NCI-H1092 (cell line): ENCODE measurements at places on chromosomes 3 and 15.

- no peak for DNase-seq
These were observed 2.8 kb upstream of the XCR1 start for GRCh38 chr3:46029953-46030543.

- DNase-seq: no peak
These were observed 723.1 kb downstream of the NR2F2 start for GRCh38 chr15:97053635-97054034.

- DNase-seq: no peak
These were observed 96.3 kb downstream of the LRRC28 start for GRCh38 chr15:99347574-99347973.

- DNase-seq: no peak
These were observed 171.6 kb upstream of the MBNL1 start for GRCh38 chr3:152097120-152097519.

DNA sequence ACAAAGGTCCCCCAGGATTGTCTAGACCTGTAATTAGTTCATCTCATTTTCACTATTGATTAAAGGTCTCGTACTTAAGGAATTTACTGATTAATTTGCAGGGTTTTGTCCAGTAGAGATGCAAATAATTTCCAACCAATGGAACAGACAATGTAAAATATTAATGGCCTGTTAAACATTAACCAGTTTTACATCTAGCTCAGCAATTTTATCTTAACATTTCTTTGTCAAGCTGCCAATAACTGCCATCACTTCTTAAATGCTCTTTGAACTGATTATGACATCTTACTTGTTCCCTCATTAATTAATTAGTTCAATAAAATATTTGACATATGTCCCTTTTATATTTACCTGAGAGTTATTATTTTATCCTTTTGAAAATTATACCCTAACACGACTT, 9.4 kb upstream of the STRIT1 start:
- no peak for DNase-seq

DNA sequence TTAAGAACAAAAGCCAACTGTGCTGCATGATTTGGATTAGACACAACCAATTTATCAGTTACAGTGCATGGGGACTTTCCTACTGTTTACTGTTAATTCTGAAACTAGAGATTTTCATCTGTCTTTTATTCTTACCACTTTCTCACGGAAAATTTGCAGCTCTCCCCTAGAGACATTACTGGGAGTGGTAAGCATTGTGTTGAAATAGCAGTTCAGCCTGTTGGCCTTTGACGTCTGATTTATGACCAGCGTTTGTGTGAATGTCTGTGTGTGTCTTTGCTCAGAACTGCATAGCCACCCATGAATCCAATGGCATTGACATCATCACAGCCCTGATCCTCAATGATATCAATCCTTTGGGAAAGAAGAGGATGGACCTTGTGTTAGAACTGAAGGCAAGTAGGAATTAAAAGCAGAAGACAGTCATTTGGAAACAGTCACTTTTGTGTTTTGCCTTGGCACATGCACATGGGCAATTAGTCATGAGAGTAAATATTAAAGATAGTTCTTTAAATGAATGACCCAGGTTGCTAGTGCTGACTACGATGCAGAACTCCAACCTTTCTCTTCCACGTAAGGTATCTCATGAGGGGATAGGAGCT, 202.2 kb upstream of the BHLHE40 start:
- DNase-seq: no peak

GRCh38 chr15:82186161-82186560, 76.4 kb downstream of the EFL1 start:
- DNase-seq: no peak

DNA sequence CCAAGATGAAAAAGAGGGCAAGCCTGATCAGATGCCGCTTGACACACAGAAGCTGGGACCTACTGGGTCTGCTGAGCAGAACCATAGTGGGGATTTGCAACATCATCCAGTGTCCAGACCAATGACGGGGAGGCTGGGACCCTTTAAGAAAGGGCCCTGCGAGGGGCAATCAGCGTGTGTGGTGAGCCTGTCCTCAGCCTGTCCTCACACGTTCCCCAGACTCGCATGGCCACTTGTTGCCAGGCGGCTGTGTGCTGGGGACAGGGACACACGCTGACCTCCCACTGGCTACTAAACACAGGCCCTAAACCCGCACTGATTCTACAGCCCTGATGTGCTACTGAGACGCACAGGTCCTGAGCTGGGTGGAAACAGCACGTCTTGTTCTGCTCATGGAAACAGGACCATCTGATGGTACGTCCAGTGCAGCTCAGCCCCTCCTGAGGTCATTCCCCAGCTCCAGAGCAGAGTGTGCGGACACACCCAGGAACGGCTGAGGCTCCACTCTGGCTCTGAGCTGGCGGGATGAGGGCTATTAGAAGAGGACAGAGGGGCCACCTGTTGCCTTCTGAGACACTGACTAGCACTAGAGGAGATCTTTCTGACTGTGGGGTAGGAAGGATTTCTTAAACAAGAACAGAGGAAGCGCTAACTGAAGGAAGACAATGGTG, 24.4 kb downstream of the PCSK6 start:
- no peak for DNase-seq

DNA sequence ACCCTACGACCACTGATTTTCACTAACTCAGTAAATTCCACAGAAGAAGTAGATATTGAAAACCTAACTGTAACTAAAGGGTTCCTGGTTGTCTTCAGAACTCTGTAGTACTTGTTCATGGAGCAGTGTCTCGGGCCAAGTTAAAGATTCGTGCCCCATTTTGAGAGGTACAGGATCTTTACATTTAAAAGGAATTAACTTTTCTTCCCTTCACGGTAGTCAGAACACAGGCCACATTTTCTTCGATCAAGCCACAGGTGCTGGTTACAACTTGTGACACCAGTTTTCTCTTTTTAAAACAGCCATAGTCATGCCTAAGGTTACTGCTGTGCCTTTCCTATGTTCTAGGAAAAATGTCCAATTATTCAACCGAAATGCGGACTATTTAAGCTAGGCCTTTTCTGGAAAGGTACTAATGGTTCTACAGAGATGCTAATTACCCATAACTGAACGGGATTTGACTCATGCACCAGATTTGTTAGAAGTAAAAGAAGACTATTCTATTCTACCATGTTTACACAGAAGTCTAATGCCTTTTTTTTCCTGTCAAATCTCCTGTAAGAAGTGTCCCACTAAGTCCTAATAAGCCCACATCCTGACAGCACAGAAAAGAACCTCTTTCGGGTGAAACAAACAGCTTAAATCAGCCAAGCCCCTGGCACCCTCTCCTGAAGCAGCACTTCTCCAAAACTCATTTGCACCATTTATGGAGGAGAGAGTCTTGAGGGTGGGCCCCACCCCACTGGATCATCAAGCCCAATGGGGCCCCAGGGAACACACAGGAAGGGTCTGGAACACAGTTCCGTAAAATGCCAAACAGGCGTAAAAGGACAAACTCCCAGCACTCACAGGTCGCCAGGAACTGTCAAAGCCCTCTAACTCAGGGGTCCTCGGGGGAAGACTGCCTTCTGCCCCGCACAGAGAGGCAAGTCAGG, 1.9 kb downstream of the LRIG1 start:
- no peak for DNase-seq

- DNase-seq: no peak
These were observed 339.1 kb upstream of the RGMA start for GRCh38 chr15:93428150-93428549.

DNA sequence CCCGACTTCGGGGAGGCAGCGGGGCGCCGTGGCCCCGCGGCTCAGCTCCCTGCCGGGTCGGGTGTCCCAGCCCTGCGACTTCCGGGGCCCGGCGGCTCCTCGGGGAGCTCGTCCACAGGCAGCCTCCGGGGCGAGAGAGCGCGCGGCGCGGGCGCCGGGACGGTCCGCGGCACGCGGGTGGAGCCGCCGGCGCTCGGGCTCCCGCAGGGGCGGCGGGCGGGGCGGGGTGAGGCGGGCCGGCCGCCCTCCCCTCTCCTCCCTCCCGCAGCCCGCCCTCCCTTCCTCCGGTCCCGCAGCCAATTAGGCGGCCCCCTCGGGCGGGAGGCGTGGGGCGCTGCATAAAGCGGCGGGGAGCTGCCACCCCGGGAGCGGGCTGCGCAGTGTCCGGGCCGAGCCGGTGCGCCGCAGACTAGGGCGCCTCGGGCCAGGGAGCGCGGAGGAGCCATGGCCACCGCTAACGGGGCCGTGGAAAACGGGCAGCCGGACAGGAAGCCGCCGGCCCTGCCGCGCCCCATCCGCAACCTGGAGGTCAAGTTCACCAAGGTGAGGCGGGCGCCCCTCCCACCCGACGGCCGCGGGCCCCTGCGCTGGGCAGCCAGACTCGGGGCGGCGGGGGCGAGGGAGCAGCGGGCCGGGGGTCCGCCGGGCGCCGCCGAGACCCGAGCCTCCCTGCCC, at the start of gene ALDH1A3:
TSS of gene ALDH1A3 (plus strand) at position 368 of the 675 bp plus-strand sequence. CDS start at position 445, 77 bp downstream.
- DNase-seq: no peak

GRCh38 chr3:122410639-122411038, 5.2 kb downstream of the WDR5B start:
- no peak for DNase-seq

GRCh38 chr15:67834581-67835296, 5.1 kb downstream of the RNU6-1 start:
- DNase-seq: no peak

GRCh38 chr15:72175186-72176044, 22.2 kb downstream of the GRAMD2A start:
- no peak for DNase-seq
